Activated naive CD4-positive, alpha-beta T cell treated with anti-CD3 and anti-CD28 coated beads for 36 hours (primary cell): ENCODE measurements at places on chromosomes 16 and 17. TPM values are rescaled to one million over a fixed set of nuclear protein-coding genes. Genes with fewer than 3 reads are reported as not detected.

DNA sequence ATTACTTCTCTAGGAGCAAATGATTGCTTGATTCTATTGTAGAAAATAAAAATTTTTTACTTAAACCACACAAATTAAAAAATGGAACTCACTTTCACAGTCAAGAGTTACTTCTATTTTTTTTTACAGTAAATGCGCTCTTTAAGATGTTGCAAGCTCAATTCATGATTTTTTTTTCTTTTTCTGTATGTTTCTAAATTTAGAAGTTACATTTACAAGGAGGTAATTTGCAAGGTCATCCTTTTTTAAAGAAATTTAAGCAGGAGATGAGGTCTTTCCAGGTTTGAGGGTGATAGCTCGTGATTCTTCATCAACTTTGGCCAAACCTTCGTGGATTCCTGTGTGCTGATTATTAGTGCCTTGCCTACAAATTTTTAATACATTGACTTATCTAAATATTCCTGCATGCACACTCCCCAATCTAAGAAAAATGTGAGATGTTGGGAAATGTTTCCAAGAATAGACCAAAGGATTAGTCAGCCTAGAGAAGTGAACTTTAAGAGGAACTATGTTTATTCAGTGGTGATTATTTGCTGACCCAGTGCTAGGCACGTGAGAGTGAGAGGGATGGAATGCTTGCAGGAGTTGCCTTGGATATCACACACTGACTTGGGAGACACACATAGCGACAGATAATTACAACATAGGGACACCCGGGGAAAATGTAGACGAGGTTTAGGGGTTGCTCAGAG, 429.8 kb downstream of the MAF start:
- DNase-seq, result no peak
- H3K27me3 ChIP-seq, result no peaks in the 10 kb centered on the region
- H3K4me1 ChIP-seq, result peaks cover 7% of the 10 kb centered on the region
- no peak overlapping the region for H3K27ac ChIP-seq

GRCh38 chr16:81456523-81457325, 12.1 kb downstream of the CMIP start:
- H3K36me3 ChIP-seq, result peaks cover 11% of the 10 kb centered on the region
- H3K4me3 ChIP-seq, result no peak overlapping the region
- no peaks in the 10 kb centered on the region for H3K27me3 ChIP-seq

- no peak overlapping the region for H3K4me3 ChIP-seq
- H3K27ac ChIP-seq, result no peak overlapping the region
Observed at GRCh38 chr17:38485146-38485468, 56.8 kb downstream of the ARHGAP23 start.

- DNase-seq, result no peak
- H3K4me1 ChIP-seq, result no peaks in the 10 kb centered on the region
- peaks cover 4% of the 10 kb centered on the region for H3K36me3 ChIP-seq
- H3K27ac ChIP-seq, result no peak overlapping the region
- H3K4me3 ChIP-seq, result no peak overlapping the region
Observed at GRCh38 chr16:27618606-27619327, 68.8 kb downstream of the KATNIP start.

DNA sequence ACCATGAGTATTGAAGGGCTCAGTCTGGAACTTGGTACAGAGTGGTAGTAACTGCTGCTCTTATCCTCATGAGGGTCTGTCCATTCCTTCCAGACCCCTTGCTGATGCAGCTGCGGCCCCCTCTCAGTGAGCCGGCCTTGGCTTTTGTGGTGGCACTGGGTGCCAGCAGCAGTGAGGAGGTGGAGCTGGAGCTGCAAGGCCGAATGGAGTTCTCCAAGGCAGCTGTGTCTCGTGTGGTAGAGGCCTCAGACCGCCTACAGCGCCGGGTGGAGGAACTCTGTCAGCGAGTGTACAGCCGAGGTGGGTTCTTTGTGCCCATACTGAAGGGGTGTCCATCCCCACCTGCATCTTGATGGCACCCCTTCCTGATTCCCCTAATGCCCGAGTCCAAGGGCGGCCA, 2.0 kb downstream of the RNF40 start:
- peak overlapping the region; percentile 23 for H3K4me3 ChIP-seq
- no peak for DNase-seq
- peaks cover 15% of the 10 kb centered on the region for H3K36me3 ChIP-seq
- H3K27me3 ChIP-seq, result no peaks in the 10 kb centered on the region
- peaks cover 25% of the 10 kb centered on the region for H3K4me1 ChIP-seq

GRCh38 chr17:44565866-44566443, 8.7 kb downstream of the FZD2 start:
- DNase-seq, result no peak
- no peak overlapping the region for H3K4me3 ChIP-seq

- no peak for DNase-seq
- peaks cover 6% of the 10 kb centered on the region for H3K27me3 ChIP-seq
- no peak overlapping the region for H3K4me3 ChIP-seq
- no peaks in the 10 kb centered on the region for H3K36me3 ChIP-seq
Observed at GRCh38 chr16:72848759-72849664, 198.9 kb downstream of the ZFHX3 start.

DNA sequence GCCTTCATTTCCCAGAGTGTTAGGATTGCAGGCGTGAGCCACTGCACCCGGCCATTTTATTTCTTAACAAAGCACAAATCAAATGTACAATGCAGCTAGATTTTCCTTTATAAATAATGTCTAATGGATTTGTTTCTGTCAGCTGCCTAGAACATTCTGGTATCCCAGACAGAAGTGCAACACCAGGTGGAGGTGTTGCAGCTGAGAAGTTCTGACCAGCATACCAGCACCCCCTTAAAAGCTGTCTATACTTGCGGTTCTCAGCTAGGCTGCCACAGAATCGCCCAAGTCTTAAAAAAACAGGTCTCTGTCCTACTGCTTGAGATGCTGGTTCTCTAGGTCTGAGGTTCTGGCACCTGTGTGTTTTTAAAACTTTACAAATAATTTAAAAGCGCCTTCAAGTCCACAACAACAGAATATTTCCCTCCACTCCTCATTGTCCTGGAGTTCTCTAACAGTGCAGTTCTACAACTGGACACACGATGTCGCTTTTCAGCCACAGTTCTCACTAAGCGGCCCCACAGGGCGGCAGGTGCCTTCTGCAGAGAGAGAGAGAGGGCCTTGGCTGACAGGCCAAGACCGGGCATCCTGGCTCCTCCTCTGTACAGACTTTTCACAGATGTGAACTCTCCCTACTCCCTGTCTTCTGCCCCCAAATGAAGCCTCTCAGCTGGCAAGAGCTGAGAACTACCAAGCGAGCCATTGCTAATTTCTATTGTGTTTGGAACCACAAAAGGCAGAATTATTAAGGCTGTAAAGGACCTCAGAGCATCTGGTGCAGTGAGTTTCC, 32.6 kb upstream of the MEOX1 start:
- H3K4me3 ChIP-seq, result no peak overlapping the region
- no peaks in the 10 kb centered on the region for H3K4me1 ChIP-seq
- H3K27ac ChIP-seq, result no peak overlapping the region
- H3K27me3 ChIP-seq, result no peaks in the 10 kb centered on the region
- DNase-seq, result peak; percentile 87

- DNase-seq, result no peak
- H3K36me3 ChIP-seq, result peaks cover 16% of the 10 kb centered on the region
- no peak overlapping the region for H3K4me3 ChIP-seq
- no peaks in the 10 kb centered on the region for H3K27me3 ChIP-seq
- H3K4me1 ChIP-seq, result peaks cover 15% of the 10 kb centered on the region
Observed at GRCh38 chr16:87454391-87454790, 38.4 kb downstream of the ZCCHC14 start.

GRCh38 chr17:78882540-78883088, 20.4 kb downstream of the CEP295NL start:
- H3K36me3 ChIP-seq, result no peaks in the 10 kb centered on the region
- no peaks in the 10 kb centered on the region for H3K27me3 ChIP-seq
- H3K27ac ChIP-seq, result no peak overlapping the region
- no peak for DNase-seq
- H3K4me1 ChIP-seq, result peaks cover 25% of the 10 kb centered on the region

- no peaks in the 10 kb centered on the region for H3K36me3 ChIP-seq
- no peak for DNase-seq
- H3K4me1 ChIP-seq, result peaks cover 17% of the 10 kb centered on the region
- H3K27ac ChIP-seq, result no peak overlapping the region
- no peak overlapping the region for H3K4me3 ChIP-seq
Observed at GRCh38 chr16:73056448-73056847, 8.5 kb upstream of the ZFHX3 start.

GRCh38 chr16:9402293-9402860, 310.9 kb downstream of the HAPSTR1 start:
- DNase-seq, result no peak
- no peaks in the 10 kb centered on the region for H3K36me3 ChIP-seq
- no peaks in the 10 kb centered on the region for H3K4me1 ChIP-seq
- H3K27me3 ChIP-seq, result no peaks in the 10 kb centered on the region
- no peak overlapping the region for H3K27ac ChIP-seq

DNA sequence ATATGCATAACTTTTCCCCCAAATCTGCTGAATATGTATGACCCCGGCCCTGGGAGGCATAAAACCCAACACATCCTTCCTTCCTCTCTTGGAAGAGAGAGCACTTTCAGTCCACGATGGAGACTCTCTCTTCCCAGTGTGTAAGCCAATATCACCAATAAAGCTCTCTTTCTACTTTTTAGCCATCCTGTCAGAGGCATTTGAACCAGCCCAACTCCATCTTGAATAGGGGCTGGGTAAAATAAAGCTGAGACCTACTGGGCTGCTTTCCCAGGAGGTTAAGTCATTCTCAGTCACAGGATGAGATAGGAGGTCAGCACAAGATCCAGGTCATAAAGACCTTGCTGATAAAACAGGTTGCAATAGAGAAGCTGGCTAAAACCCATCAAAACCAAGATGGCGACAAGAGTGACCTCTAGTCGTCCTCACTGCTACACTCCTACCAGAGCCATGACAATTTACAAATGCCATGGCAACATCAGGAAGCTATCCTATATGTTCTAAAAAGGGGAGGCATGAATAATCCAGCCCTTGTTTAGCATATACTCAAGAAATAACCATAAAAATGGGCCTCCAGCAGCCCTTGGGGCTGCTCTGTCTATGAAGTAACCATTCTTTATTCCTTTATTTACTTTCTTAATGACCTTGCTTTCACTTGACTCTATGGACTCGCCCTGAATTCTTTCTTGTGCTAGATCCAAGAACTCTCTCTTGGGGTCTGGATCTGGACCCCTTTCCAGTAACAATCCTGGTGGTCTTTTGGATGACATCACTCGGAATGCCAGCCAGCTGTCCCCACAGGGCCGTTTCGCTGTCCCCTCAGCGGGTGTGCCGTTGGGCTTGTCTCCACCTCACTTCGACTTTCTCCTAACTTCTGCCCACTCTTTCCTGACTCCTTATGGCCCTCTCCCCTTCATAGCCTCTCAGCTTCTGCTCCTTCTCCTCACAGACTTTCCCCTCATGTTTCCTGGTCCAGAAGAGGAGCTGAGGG, 53.4 kb upstream of the NKD1 start:
- H3K27ac ChIP-seq, result no peak overlapping the region
- DNase-seq, result no peak
- no peaks in the 10 kb centered on the region for H3K36me3 ChIP-seq
- H3K4me3 ChIP-seq, result no peak overlapping the region
- H3K27me3 ChIP-seq, result no peaks in the 10 kb centered on the region

DNA sequence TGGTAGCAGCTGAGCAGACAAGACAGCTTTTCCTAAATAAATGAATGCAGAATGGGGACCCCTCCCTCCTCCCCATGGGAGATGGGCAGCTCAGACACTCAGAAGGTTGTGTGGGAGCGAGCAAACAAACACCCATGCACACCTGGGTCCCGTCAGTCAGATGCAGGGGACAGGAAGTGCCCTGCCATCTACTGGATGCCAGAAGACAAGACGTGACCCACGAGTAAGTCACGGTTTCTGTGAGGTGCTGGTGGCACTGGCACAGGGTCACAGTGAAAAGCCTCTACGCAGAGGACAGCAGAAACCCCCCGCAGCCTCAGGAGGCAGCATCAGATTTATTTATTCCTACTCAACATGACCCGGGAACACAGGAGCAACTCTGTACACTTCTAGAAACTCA, 8.4 kb downstream of the HBQ1 start:
- no peak overlapping the region for H3K27ac ChIP-seq
- H3K36me3 ChIP-seq, result peaks cover 43% of the 10 kb centered on the region
- no peaks in the 10 kb centered on the region for H3K27me3 ChIP-seq
- no peak overlapping the region for H3K4me3 ChIP-seq

DNA sequence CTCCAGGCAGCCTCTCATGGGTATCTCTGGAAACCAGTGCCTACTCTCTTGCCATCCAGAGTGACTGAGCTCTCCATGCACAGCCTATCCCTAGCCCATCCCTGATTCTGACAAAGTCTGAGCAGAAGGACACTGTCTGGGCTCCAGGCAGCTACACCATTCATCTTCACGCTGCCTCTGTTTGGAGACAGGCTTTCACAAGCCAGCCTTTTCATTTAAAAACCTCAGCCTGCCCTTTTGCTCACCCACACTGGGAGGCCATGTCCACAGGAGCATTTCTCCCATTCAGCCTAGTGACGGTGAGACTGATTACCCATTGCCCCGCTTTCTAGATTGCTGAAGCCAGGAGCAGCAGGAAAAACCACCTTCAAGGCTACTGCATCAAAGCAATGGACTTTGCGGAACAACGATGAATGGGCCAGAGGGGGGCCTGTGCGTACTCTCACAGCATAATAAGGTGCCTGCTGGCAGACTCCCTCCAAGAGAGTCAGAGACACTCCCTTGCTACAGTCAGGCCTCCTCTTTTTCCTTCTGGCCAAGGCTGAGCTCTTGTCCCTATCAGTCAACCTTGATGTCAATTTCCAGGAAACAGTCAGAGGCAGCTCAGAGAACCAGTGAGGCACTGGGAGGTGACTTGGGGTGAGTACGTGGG, 24.7 kb upstream of the CDH13 start:
- no peaks in the 10 kb centered on the region for H3K4me1 ChIP-seq
- H3K4me3 ChIP-seq, result no peak overlapping the region
- H3K27ac ChIP-seq, result no peak overlapping the region
- H3K27me3 ChIP-seq, result peaks cover 4% of the 10 kb centered on the region

DNA sequence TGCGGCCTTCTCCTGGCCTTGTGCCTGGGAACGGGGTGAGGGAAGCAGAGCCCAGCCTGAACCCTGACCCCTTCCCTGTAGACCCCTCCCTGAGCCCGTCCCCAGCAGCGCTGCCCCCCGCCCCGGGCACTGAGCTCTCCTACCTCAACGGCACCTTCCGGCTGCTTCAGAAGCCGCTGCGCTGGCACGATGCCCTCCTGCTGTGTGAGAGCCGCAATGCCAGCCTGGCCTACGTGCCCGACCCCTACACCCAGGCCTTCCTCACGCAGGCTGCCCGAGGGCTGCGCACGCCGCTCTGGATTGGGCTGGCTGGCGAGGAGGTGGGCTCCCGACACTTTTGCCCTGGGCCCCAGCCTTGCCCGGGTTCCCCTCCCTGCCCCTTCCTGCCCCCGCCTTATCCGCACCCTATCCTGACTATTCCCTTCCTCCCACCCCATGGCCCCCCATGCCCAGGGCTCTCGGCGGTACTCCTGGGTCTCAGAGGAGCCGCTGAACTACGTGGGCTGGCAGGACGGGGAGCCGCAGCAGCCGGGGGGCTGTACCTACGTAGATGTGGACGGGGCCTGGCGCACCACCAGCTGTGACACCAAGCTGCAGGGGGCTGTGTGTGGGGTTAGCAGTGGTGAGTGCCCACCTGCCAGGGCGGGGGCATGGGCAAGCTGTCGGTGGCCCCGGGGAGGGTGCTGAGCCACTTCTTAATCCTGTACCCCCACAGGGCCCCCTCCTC, 62.1 kb downstream of the MRC2 start:
- no peak overlapping the region for H3K27ac ChIP-seq
- H3K27me3 ChIP-seq, result no peaks in the 10 kb centered on the region
- no peak for DNase-seq
- H3K4me3 ChIP-seq, result no peak overlapping the region
- H3K4me1 ChIP-seq, result no peaks in the 10 kb centered on the region
- no peaks in the 10 kb centered on the region for H3K36me3 ChIP-seq

Gene ZNF423
- total RNA-seq, result 0.05 TPM

Gene MARVELD3
- not detected for total RNA-seq

Gene TBC1D3G
- total RNA-seq, result not detected

Gene SPEM2
- total RNA-seq, result not detected

Gene REXO5
- total RNA-seq, result 26.4 TPM
